ENCODE measurements at places on chromosomes 1 and 21. TPM values are rescaled to one million over a fixed set of nuclear protein-coding genes. Genes with fewer than 3 reads are reported as not detected.

STIL gene
- 12.3 TPM for total RNA-seq

ARHGEF16 gene
- total RNA-seq = 20.3 TPM

SPRR2B gene
- not detected for total RNA-seq

- H3K4me3 ChIP-seq = no peak overlapping the region
- H3K27ac ChIP-seq = no peak overlapping the region
- H3K27me3 ChIP-seq = peaks cover 41% of the 10 kb centered on the region
- H3K36me3 ChIP-seq = no peaks in the 10 kb centered on the region
- no peak for DNase-seq
These were observed 30.5 kb downstream of the SIM2 start for GRCh38 chr21:36729310-36729970.

DNA sequence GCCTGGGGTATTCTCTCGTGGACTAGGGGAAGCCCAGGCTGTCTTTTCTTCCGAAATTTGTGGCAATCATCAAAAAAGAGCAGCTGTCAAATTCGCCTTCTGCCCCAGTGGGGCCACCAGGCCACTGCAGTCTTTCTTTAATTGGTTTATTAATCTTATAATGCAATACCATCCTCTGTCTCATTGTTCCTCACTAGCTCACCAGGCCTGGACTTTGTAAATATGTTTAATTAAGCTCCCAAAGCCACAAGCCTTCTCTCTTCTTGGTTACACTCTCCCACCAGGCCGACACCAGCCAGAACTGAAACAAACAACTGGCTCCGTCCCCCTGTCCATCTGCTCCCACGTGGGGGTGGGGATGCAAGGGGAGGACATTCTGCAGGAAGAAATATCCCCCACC lies 22.0 kb upstream of the CAMK1G start:
- H3K27ac ChIP-seq = no peak overlapping the region
- no peak overlapping the region for H3K4me3 ChIP-seq
- DNase-seq = no peak

GRCh38 chr1:241716915-241717656 lies 65.0 kb downstream of the WDR64 start:
- peaks cover 6% of the 10 kb centered on the region for H3K4me1 ChIP-seq
- H3K36me3 ChIP-seq = no peaks in the 10 kb centered on the region
- H3K27me3 ChIP-seq = peaks cover 6% of the 10 kb centered on the region
- no peak for DNase-seq

- H3K36me3 ChIP-seq = no peaks in the 10 kb centered on the region
- no peak for DNase-seq
- peak overlapping the region; percentile 3 for H3K27ac ChIP-seq
- H3K4me3 ChIP-seq = no peak overlapping the region
- peaks cover 32% of the 10 kb centered on the region for H3K4me1 ChIP-seq
These were observed 13.9 kb downstream of the PHLDA3 start for GRCh38 chr1:201455098-201455497.

GRCh38 chr1:200628223-200628881 lies 7.8 kb upstream of the KIF14 start:
- no peak overlapping the region for H3K27ac ChIP-seq
- H3K27me3 ChIP-seq = no peaks in the 10 kb centered on the region
- no peaks in the 10 kb centered on the region for H3K36me3 ChIP-seq
- H3K4me3 ChIP-seq = no peak overlapping the region
- peaks cover 19% of the 10 kb centered on the region for H3K4me1 ChIP-seq

DNA sequence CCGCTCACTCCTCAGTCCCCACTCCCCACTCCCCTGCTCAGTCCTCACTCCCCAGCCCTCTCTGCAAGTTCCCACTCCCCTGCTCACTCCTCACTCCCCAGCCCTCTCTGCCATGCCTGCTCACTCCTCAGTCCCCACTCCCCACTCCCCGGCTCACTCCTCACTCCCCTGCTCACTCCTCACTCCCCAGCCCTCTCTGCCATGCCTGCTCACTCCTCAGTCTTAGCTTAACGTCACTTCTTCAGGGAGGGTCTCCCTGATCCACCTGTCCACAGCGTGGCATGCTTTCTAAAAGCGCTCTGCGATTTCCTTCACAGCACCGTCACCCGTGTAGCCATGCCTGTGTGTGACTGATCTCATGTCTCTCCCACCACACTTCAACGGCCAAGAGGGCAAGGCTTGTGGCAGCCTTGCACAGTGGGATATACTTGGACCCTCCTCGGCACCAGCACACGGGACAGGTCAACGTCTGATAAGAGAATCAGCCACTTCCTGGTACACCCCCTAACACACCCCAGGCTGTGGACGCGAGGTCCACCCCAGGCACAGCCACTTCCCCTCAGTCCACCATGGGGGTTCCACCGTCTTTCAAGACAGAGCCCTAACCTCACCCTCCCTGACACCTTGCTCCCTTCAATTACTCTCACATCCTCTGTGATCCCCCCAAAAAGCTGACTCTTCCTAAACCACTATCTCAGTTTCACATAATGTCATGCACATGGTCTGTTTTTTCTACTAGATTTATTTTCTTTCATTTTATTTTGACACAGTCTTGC lies 14.0 kb downstream of the PRDM15 start:
- no peak overlapping the region for H3K4me3 ChIP-seq
- peaks cover 2% of the 10 kb centered on the region for H3K4me1 ChIP-seq
- H3K36me3 ChIP-seq = peaks cover 3% of the 10 kb centered on the region

- no peaks in the 10 kb centered on the region for H3K36me3 ChIP-seq
- no peak for DNase-seq
- H3K27me3 ChIP-seq = no peaks in the 10 kb centered on the region
- H3K27ac ChIP-seq = no peak overlapping the region
These were observed 549.5 kb upstream of the OLFM3 start for GRCh38 chr1:102546251-102546650.

GRCh38 chr1:96887501-96887900 lies 165.9 kb downstream of the PTBP2 start:
- no peak overlapping the region for H3K4me3 ChIP-seq
- peaks cover 10% of the 10 kb centered on the region for H3K36me3 ChIP-seq
- DNase-seq = no peak
- H3K27ac ChIP-seq = no peak overlapping the region
- no peaks in the 10 kb centered on the region for H3K27me3 ChIP-seq

- H3K36me3 ChIP-seq = no peaks in the 10 kb centered on the region
- no peaks in the 10 kb centered on the region for H3K27me3 ChIP-seq
- H3K4me1 ChIP-seq = peaks cover 21% of the 10 kb centered on the region
- no peak overlapping the region for H3K27ac ChIP-seq
- DNase-seq = no peak
These were observed 212.7 kb downstream of the ZP4 start for GRCh38 chr1:237677979-237678378.

- H3K27ac ChIP-seq = no peak overlapping the region
- no peaks in the 10 kb centered on the region for H3K36me3 ChIP-seq
- H3K4me1 ChIP-seq = no peaks in the 10 kb centered on the region
- H3K4me3 ChIP-seq = no peak overlapping the region
- no peak for DNase-seq
These were observed 115.9 kb downstream of the HIVEP3 start for GRCh38 chr1:41802532-41803501.

- H3K4me1 ChIP-seq = peaks cover 43% of the 10 kb centered on the region
- no peak overlapping the region for H3K4me3 ChIP-seq
- H3K36me3 ChIP-seq = no peaks in the 10 kb centered on the region
- no peak for DNase-seq
- no peaks in the 10 kb centered on the region for H3K27me3 ChIP-seq
- peak overlapping the region; percentile 56 for H3K27ac ChIP-seq
These were observed 43.2 kb upstream of the POFUT2 start for GRCh38 chr21:45330851-45331261.

All from mesothelial cell of epicardium (in vitro differentiated cells).